ENCODE measurements at places on chromosomes 2 and 18.

- DNase-seq, result no peak
Observed at GRCh38 chr2:238108423-238109183, 8.5 kb downstream of the ESPNL start.

GRCh38 chr2:62196278-62196901, 475 bp downstream of the B3GNT2 start:
- peak; percentile 24 for DNase-seq

GRCh38 chr18:22752014-22752413, 181.1 kb upstream of the RBBP8 start:
- no peak for DNase-seq

GRCh38 chr18:55088561-55088960, 129.3 kb upstream of the CCDC68 start:
- no peak for DNase-seq

GRCh38 chr2:214489702-214490101, 78.8 kb downstream of the VWC2L start:
- no peak for DNase-seq

DNA sequence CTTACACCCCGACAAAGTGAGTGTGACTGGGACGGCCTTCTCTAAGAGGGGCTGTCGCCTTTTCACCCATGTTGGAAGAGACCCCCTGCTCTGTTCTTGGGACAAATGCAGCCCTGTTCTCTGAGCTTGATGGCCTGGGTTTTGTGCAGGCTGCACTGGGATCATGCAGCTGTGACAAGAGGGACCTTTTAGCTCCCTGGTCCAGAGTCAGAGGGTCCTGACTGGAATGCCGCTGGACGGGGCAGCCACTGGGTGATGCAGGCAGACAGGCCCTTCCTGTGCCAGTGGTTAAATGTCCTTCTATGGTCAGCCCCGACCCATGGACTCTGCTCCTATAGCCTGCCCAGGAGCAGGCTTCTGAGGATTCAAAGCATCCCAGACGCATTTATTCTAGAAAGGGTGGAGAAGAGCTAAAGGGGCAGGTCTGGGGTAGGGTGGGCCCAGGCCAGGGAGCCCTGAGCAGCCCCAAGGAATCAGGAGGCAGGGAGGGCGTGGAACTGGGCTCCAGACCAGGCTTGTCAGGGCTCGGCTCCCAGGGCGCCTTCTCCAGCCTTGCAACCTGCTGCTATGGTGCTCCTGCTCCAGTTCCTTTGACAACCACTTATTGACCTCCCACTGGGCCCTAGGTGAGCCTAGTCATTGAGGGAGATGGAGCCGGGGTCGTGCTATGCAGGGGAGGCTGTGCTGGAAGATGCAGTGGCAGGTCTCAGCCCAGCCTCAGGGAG, 277.9 kb upstream of the HS6ST1 start:
- no peak for DNase-seq

DNA sequence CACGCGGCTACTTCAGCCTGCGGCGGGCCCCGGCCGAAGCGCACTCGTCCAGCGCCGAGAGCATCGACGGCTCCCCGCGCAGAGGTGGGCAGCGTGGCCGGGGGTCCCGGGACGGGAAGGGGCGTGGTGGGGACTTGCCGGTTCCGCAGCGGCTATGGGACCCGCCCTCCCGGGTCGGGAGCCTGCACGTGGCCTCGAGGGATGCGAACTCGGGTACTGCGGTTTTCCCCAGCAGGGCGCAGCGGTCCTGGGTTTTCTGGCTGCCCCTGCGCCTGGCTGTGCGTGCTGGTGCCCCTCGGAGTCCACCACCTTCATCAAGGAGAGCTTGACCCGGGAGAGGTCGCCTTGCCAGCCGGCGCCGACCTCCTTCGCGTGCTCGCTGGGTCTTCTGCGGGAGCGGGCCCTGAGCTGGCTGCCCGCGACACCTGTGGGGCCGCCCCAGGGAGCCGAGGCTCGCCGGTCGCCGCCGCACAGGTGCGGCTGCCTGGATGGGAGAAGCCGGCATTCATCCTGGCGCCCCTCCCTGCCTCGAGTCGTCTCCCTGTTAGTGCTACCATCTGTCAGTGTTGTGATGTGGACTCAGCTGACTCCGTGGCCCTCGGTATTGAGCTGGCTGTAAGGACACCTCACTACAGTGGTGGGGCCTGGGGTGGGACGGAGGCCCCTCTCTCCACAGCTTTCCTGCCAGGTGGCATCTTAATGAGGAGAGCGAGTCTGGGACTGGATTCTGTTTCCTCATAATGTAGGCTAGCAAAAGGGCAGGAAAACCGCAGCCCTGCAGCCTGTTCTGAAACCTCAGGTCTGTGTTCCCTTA, 177.3 kb downstream of the AGAP1 start:
- no peak for DNase-seq

DNA sequence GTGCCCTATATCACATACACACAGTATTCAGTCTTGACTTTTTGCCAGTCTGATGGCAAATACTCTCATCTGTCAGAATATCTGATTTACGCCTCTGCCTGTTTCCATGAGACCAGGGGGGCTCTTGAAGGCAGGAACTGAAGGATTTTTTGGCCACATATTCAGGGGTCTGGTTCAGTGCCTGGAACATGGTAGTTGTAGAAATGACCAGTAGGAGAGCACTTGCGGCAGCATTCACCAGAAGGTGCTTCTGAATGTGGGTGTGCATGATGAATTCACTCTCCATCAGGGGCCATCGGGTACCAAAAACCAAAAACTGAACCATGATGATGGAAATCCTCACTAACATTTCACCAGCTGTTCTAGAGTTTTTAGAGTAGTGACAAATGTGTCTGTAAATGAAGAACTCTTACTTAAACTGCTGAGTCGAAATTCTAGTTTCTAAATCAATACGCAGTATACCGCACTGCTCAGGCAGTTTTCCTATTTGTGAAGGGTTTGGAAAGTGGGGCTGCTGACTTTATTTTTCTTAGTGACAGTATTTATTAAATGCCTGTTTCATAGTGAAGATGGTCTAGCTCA, 54.6 kb downstream of the MERTK start:
- DNase-seq, result no peak

DNA sequence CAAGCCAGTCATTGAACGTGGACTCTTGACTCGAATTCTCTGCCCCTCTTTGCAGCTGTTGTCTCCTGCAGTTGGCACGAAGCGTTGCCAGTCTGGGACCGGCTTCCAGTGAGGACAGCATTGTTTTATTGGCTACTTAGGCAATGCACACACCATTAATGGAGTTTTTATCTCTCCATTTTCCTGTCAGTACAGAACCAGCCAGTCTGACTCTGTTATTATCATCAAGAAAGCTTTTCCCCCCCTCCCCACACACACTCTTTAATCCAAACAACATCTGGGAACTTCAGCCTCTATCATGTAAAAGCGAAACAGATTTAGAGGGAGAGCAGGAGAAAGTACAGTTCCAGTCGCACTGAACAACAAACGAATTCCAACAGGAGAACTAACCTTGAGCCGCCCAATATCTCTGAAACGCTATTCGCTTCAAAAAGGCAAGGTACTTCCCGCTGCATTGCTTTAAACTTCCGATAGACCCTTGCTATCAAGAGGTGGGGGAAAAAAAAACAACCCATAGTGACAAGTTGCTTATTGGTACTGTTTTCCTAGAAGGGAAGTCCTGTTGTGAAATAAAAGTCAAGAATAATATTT, 38.2 kb downstream of the ACVR1 start:
- DNase-seq, result no peak

- peak; percentile 63 for DNase-seq
Observed at GRCh38 chr2:241161646-241162281, 11.5 kb downstream of the PPP1R7 start.

- DNase-seq, result no peak
Observed at GRCh38 chr2:202769201-202769600, 102.4 kb downstream of the ICA1L start.

DNA sequence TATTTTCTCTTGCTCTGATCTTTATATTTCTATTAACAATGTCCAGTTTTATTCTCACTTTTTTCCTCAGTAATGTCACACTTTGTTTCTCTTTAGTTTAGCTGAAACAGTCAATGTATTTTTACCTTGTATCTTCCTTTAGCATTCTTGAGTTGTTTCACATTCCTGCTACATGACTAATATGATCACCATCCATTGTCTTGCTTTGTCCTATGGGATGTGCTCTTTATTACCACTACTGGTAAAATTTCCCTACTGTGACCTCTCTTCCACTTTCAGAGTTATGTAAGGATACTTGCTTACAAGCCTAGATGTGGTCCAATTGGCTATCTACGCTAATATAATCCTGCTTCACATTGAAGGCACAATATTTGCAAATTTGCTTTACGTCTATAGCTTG, 457.9 kb downstream of the PIK3C3 start:
- DNase-seq, result no peak

DNA sequence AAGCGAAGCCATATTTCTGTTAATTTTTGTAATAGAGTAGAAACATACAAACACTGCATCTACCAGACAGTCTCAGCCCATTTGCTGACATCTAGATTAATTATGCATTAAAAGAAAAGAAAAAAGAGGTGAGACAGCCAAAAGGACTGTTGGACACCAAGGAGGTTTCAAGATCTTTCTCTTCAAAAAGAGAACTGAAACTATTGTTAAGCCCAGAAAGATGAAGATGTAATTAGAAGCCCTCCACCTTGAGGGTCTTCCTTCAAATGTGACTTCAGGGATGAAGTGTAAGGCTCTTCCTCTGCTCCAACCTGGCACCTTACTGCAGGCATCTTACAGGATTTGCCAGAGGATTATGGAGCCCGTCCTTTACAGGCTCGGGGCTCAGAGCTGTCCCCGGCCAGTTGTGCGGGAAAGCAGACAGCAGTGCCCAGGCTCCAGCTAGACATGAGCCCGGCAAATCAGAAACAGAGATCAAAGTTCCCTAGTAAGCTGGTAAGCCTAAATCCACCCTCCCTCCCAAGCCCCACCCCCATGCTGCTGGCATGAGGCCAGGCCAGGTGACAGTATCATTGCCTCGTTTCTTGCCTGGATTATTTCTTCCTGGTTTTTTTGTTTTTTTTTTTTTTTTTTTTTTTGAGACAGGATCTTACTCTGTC, 38.9 kb downstream of the ADI1 start:
- no peak for DNase-seq
